Activated naive CD4-positive, alpha-beta T cell (primary cell): ENCODE measurements at places on chromosomes 6 and 20.

GRCh38 chr6:144480473-144480872 is 195.3 kb downstream of the UTRN start:
- DNase-seq, result no peak

DNA sequence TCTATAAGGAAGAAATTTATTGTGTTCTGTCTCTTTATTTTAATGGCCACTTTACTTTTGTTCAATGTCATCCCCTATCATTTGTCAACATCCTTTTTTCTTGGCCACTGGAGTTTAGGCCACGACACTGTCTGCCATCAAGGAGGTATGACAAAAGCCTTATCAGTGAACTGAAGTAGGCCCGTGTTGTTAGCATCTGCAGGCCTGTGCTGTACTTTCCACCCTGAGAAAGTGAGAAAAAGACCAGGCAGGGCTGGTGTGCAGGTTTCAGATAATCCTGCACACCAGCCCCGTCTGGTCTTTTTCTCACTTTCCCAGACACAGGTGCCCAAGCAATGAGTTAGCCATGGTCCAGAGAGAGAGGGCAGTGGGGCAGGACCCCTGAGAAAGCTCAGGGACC is 57.6 kb downstream of the GOPC start:
- DNase-seq, result no peak

- no peak for DNase-seq
These were observed 644.2 kb upstream of the GJE1 start for GRCh38 chr6:141488488-141488887.

DNA sequence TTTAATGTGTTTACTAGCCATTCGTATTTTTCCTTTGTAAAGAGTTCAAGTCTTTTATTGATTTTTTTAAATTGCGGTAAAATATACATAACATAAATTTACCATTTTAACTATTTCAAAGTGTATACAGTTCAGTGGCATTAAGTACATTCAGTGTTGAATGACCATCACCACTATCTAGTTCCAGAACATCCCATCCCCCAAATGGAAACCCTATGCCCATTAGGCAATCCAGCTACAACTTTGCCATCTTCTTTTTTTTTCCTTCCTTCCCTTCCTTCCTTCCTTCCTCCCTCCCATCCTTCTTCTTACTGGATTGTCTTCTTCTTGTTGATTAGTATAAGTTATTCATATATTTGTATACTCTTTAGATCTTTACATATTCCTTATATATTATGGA is 8.6 kb downstream of the LPIN3 start:
- DNase-seq, result no peak

- no peak for DNase-seq
These were observed 184.4 kb upstream of the RNF217 start for GRCh38 chr6:124777863-124778262.

- DNase-seq, result no peak
These were observed 19.8 kb downstream of the MAN1A1 start for GRCh38 chr6:119329794-119330180.

GRCh38 chr6:40998661-40999060 is 40.4 kb downstream of the UNC5CL start:
- no peak for DNase-seq

DNA sequence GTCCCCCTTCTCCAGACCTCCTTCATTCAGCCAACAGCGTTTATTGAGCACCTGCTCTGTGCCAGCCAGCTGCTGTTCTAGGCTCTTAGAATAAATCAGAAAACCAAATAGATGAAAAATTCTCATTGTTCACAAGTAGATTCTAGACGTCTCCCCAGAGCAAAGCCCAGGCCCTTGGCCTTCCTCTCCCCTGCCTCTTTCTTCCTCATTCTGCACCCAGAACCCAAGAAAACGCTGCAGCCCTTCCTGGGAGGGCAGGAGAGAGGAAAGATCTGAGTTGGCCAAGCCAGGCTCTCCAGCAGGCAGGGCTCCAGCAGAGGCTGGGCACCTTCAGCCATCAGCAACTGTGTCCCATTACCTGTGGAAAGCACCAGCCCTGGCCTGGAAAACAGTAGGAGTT is 12.0 kb upstream of the BPI start:
- DNase-seq, result no peak

DNA sequence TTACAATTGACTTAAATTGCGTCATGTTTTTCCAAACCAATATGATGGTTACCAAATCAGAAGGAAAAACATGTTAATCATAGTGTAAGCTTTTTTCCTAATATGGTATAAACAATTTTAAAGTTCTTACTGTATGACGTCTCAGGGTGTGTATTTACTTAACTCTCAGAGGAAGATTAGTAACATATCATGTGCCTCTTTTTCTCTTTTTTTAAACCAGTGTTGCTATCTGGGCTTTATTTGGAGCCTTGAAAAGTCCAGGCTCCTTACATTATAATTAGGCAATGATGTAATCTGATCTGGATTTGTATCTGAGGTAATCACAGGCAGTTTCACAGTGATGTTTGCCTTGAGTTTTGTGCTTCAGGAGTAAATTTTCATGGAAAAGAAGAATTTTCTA is 20.4 kb upstream of the RAB23 start:
- no peak for DNase-seq

DNA sequence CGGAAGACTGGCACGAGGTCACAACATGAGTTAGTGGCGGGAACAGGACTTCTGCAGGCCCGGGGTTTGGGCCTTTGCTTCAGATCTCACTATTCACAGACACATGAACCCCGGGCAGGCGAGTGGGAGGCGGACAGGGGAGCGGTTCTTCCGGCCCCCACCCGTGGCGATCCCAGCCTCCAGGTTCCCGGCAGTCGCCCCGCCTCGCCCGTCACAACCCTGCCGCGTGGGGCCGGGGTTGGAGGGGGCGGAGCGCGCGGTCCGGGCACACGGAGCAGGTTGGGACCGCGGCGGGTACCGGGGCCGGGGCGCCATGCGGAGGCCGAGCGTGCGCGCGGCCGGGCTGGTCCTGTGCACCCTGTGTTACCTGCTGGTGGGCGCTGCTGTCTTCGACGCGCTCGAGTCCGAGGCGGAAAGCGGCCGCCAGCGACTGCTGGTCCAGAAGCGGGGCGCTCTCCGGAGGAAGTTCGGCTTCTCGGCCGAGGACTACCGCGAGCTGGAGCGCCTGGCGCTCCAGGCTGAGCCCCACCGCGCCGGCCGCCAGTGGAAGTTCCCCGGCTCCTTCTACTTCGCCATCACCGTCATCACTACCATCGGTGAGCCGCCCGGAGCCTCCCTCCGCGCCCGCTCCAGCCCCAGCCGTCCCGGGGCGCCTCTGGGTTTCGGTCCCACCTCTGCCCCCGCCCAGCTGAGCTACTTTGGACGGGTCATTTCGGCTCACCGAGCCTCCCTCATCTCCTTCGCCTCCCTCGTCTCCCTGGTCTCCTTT is at the start of gene KCNK15:
KCNK15 (plus strand) TSS at position 268 of the 769 bp plus-strand sequence; CDS start at position 314, 46 bp downstream.
- DNase-seq, result no peak

GRCh38 chr6:140897349-140897748 is 1235.4 kb upstream of the GJE1 start:
- DNase-seq, result no peak

DNA sequence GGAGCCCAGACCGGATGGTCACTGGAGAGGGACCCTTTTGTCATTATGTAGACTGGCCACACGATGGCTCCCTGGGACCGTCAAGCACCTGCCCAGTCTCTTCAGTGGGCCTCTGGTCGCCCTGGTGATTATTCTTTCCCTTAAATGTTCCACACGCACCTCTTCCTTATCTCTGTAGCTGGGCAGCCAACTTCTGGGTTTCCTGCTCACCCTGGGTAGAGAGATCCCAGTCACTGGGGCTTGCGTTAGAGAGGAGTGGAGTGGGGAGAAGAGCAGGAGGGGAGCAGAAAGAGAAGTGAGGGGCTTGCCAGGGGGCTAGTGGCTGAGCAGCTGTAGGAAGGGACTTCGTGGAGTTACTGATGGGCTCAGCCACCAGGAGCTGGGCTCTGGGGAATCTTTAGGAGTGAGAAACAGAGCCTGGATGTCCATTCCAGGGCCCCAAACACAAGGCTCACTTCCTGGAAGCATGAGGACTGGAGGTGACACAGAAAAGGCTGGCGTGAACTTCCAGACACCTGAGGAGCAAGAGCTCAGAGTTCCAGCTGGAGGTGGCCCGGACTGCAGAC is 150.1 kb downstream of the DHX35 start:
- no peak for DNase-seq

GRCh38 chr20:51828762-51829161 is 26.4 kb upstream of the SALL4 start:
- no peak for DNase-seq

- no peak for DNase-seq
These were observed 196.8 kb upstream of the HDDC2 start for GRCh38 chr6:125498606-125499005.

- DNase-seq, result no peak
These were observed 661.3 kb downstream of the BCKDHB start for GRCh38 chr6:80767808-80768207.

DNA sequence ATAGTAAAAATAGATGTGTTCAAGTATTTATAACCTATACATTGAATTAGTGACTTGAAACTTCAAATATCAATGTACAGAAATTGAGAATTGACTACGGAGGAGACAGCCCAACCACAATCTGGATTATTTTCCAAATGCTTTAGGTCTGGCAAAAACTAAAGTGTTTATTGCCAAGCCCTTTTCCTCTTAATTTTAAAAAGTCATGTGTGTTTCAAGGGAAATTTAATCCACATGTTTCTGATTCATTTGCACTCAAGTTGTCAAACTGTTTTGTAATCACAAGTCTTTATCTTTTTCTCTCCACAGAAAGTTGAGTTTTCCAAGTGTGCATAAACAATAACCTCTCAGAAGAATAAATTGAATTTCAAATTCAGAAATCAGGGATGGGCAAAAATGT is 350.8 kb upstream of the RSPO3 start:
- DNase-seq, result no peak

DNA sequence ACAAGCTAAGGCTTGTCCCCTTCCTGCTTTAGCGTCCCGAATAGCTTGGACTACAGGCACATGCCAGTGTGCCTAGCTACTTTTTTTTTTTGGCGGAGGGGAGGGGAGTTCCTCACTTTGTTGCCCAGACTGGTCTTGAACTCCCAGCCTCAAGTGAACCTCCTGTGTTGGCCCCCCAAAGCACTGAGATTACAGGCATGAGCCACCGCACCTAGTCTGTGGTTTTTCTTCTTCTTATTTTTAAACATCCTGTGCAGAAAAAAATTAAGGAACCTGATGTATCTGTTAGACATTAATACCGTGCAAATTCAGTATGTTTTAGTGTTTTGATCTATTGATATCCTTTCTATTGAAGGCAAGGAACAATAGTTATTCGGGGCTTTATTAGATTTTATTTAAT is 25.7 kb downstream of the HIVEP1 start:
- DNase-seq, result no peak

- peak; percentile 67 for DNase-seq
These were observed at the start of gene CD83 for GRCh38 chr6:14117158-14118090. Gene CD83 (plus strand): TSS chr6:14117772. CDS start chr6:14117812, 40 bp downstream.

- no peak for DNase-seq
These were observed 31.0 kb upstream of the FBXO30 start for GRCh38 chr6:145845557-145845956.

DNA sequence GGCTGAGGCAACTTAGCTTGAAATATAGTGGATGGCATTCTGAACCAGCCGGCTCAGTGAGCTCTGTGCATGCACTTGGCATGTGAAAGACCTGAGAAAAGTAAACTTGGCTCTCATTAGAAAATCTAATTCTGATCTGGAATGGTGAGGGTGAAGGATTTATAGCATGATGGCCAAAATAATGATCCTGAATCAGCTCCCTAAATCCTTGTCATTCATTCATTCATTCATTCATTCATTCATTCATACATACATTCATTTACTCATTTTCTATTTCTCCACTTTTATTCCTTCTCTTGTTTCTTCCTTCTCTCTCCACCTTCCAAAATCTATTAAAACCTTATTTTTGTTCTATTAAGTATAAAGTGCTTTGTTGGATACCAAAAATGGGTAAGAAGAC is 681.1 kb downstream of the DHX35 start:
- DNase-seq, result no peak

- no peak for DNase-seq
These were observed 68.4 kb downstream of the SHPRH start for GRCh38 chr6:145895802-145896201.

GRCh38 chr6:157613011-157613522 is 210.0 kb upstream of the SNX9 start:
- DNase-seq, result no peak

- DNase-seq, result no peak
These were observed 142.8 kb downstream of the DLL1 start for GRCh38 chr6:170147832-170148708.

- no peak for DNase-seq
These were observed 5.5 kb upstream of the PRELID3B start for GRCh38 chr20:59047938-59048680.

GRCh38 chr6:124099520-124099919 is 295.9 kb downstream of the NKAIN2 start:
- no peak for DNase-seq

DNA sequence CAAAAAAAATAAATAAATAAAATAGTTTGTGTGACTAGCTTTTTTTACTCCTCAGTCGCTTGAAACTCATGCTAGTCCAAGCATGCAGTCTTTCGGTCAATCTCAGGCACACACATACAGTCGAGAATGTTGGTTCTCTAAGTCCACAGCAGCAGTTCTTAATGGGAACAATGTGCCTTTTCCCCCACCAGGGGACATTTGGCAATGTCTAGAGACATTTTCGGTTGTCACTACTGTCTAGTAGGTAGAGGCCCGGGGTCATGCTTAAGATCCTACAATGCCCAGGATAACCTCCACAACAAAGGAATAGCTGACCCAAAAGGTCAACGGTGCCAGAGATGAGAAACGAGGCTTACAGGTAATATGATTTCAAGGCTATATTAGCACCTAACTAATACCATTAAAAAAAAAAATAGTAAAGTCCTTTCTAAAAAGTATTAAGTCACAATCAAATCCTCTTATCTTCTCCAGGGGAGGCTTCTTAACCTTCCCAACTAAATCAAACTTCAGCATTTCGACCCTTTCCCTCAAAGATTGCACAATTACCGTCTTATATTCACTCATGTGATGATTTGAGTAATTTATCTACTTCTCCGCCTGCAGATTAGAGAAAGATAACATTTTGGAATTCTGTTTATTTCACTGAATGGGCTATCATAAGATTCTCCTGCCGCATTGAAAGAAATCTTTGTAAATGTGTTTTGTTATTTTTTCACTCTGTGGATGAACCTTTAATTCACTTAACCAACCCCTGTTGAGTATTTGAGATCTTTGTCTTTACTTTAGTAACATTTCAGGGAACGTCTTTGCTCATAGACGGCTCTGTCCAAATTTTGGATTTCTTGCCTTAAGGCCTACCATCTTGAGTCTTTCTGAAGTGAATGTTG is 8.1 kb upstream of the SALL4 start:
- DNase-seq, result no peak

- no peak for DNase-seq
These were observed 200.7 kb upstream of the SPTLC3 start for GRCh38 chr20:12808006-12808567.

DNA sequence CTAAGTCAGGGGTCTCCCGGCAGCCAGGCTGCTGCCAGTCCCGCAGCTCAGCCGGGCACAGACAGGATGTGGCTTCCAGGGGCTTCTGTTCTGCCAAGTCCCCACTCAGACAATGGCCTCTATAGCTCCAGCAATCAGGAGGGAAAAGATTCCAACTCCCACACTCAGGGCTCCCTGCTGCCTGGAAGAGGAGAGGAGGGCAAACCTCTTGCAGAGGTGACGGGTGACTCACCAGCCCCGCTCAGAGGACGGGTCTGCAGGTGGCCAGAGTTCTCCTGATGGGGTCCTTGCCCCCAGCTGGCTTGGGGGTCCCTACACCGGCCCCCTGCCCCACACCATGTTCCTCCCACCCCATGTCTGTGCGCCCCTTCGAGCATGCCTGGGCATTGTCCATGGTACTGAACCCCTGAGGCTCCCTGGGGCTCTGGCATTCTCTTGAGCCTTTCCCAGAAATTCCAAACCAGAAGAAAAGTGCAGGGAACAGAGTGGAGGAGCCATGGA is 32.6 kb downstream of the NTSR1 start:
- DNase-seq, result no peak

GRCh38 chr6:77816766-77817270 is 164.0 kb downstream of the MEI4 start:
- no peak for DNase-seq
